Renal cortex interstitium (tissue), 15 donors: ENCODE measurements at places on chromosomes 13 and 19. TPM values are rescaled to one million over a fixed set of nuclear protein-coding genes. Genes with fewer than 3 reads are reported as not detected.
A peak's percentile ranks its signal among the peaks of the same experiment; 100 is the strongest.

ICAM5 gene
- polyA plus RNA-seq, result 0.42 TPM

SLC10A2 gene
- polyA plus RNA-seq, result 0.58 TPM

DNA sequence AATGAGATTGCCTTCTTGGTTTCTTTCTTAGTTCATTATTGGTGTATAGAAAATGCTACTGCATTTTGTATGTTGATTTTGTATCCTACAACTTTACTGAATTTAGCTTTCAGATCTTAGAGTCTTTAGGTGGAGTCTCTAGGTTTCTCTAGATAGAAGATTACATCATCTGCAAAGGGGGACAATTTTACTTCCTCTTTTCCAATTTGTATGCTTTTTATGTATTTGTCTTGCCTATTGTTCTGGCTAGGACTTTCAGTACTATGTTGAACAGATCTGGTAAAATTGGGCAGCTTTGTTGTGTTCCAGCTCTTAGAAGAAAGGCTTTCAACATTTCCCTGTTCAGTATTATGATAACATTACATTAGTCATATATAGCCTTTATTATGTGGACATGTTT, 101.0 kb upstream of the SPRY2 start:
- DNase-seq, result no peak

SLITRK1 gene
- polyA plus RNA-seq, result 0.40 TPM

- no peak for DNase-seq
These were observed 18.1 kb upstream of the POU2F2 start for GRCh38 chr19:42150364-42150763.

GRCh38 chr19:14768001-14768400, 10.4 kb downstream of the ADGRE2 start:
- DNase-seq, result no peak

GRCh38 chr19:14558370-14559066, 13.3 kb downstream of the NDUFB7 start:
- DNase-seq, result no peak

DNA sequence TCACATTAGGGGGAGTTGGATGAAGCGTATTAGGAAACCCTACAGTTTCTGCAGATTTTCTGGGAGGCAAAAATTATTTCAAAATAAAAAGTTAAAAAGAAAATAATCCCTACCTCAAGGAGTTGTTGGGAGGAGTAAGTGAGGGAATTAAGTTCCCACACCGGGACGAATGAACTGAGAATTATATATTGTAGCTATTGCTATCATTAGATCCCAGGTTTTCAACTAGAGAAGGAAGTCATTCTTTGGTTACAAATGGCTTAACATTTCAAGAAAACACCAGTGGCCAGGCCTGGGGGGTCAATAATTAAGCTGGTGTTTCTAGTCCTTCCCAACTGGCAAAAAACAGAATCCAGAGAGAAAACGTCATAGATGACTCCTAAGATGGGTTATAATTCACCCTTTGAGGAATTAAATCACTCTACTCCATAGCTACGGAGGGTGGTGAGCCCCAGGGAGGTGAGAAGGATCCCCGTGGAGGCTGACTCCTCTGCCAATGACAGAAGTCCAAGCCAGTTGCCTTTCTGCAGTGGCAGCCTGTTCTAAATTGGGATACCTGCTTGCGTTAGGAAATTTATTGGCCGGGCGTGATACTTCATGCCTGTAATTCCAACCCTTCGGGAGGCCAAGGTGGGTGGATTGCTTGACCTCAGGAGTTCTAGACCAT, 1.2 kb upstream of the MYDGF start:
- no peak for DNase-seq

GRCh38 chr13:61187471-61187870, 228.2 kb downstream of the PCDH20 start:
- DNase-seq, result no peak

DNA sequence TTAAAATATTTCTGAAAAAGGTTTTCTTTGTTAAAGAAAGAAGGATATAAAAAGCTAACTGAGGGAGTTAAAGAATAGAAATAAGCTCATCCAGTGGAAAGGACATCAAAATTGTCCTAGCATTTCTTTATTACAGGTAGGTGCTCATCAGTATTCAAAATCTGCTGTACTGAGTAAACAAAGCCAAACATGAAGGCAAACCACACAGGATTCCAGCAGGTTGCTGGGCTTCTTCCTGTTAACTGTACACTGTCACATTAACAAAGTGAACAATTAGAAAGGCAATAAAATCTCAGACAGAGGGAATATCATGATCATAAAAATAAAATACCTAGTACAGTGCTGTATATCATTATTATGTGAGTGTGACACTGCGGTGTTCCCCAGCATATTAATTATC, 1541.0 kb downstream of the SLITRK5 start:
- DNase-seq, result no peak

ZNF135 gene
- polyA plus RNA-seq, result 21.8 TPM

DNA sequence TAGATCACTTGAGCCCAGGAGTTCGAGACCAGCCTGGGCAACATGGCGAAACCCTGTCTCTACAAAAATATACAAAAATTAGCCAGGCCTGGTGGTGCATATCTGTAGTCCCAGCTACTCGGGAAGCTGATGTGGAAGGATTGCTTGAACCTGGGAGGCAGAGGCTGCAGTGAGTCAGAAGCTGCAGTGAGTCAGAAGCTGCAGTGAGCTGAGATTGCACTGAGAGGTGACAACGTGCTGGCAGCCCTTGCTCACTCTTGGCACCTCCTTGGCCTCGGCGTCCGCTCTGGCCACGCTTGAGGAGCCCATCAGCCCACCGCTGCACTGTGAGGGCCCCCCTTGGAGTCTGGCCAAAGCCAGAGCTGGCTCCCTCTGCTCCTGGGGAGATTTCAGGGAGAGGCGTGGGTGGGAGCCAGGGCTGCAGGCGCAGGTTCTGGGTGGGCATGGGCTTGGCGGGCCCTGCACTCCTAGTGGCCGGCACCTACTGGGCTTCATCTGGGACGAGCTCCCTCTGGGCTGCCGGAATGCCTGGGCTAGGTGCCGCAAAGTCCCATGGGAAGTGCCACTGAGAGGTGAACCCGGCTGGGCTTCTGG, 39.5 kb upstream of the RPL21 start:
- no peak for DNase-seq

- DNase-seq, result peak; percentile 33
These were observed 300.5 kb downstream of the SPRY2 start for GRCh38 chr13:80040196-80040980.

GRCh38 chr19:30898353-30899103, 450.7 kb downstream of the TSHZ3 start:
- DNase-seq, result no peak

MISP3 gene
- 8.4 TPM for polyA plus RNA-seq

FBXO27 gene
- 7.2 TPM for polyA plus RNA-seq

NAT14 gene
- 43.2 TPM for polyA plus RNA-seq
